ENCODE measurements at places on chromosomes 11 and 22.

- peak; percentile 20 for DNase-seq
Observed at GRCh38 chr11:110000031-110000502, 93.1 kb upstream of the ZC3H12C start.

DNA sequence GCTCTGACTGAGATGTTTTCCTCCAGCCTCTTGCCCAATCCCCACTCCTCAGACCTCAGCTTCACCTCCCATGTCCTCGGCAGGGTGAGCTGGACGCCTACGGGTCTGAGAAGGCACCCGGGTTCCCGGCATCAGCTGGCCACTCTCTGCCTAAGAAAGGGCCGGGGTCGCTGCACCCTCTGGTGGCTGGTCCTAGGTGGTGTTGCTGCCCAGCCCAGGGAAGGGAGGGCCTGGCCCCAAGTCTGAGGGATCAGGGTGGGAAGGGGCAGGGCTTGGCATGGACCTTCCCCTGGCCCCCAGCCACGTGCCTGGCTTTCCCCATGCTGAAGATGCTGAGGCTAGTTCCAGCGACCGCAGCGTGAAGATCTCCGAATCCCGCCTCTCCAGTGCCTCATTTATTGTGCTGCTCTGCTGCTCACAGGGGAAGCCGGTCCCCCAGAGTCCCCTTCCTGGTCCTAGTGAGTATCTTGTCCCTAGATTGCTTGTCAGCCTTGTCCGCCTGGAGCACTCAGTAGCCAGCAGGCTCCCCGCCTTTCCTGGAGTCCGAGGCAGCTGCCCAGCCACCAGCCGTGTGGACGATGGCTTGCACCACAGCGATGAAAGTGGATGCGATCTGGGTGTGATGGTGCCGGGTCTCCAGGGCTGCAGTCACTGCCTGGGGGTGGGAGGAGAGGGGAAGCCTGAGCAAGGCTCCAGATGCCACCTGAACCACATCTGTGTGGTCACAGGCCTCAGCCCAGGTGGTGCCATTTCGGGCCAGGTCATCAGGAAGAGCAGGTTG is 2.9 kb upstream of the GGT5 start:
- DNase-seq, result peak; percentile 62

- DNase-seq, result no peak
Observed at GRCh38 chr11:61144511-61145179, 16.6 kb downstream of the VPS37C start.

GRCh38 chr22:47452184-47452583 is 689.7 kb downstream of the TBC1D22A start:
- peak; percentile 23 for DNase-seq

- peak; percentile 100 for DNase-seq
Observed at GRCh38 chr22:42090596-42091454, at the start of gene NDUFA6. NDUFA6 (minus strand) TSS chr22:42090772; CDS start chr22:42090744, 28 bp downstream.

DNA sequence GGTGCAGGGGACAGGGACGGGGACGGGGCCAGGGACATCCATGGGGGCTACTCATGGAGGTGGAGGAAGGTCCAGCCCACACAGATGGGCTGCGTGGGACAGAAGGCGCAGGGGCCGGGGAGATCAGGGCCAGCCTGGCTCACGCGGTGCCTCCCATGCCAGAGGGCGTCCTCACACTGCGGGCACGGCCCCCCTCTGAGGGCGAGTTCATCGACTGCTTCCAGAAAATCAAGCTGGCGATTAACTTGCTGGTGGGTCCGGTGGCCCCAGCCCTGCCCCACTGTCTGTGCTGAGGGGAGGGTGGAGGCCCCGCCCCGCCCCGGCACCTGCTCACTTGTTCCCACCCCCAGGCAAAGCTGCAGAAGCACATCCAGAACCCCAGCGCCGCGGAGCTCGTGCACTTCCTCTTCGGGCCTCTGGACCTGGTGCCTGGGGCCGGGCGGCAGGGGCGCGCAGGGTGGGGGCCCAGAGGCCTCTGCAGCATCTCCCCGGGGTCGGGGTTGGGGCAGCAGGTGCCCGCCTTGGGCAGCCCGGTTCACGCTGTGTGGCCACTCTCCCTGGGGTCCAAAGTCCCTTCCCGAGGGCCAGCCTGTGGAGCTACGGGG is 15.8 kb downstream of the EPS8L2 start:
- DNase-seq, result peak; percentile 44

- DNase-seq, result no peak
Observed at GRCh38 chr11:26191193-26191592, 140.7 kb upstream of the ANO3 start.
